ENCODE measurements at places on chromosomes 4 and X.
A peak's percentile ranks its signal among the peaks of the same experiment; 100 is the strongest.

DNA sequence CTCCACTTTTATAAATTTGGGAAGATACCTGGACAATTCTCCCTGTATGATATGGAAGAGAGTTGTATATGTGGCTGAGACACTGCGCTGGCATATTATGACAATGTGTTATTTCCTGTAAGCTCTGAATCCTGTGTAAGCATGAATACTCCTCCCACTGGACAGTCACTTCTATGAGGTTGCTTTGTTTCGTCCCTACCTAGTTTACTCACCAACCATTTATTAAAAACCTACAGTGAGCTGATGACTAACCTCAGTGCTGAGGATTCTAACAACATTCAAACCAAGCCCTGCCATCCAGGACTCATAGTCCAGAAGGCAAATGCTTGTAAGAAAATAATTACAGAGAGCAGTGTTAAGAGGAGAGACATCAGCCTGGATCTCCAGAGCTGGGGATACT is 1632.9 kb upstream of the TENM3 start:
- no peak for DNase-seq

DNA sequence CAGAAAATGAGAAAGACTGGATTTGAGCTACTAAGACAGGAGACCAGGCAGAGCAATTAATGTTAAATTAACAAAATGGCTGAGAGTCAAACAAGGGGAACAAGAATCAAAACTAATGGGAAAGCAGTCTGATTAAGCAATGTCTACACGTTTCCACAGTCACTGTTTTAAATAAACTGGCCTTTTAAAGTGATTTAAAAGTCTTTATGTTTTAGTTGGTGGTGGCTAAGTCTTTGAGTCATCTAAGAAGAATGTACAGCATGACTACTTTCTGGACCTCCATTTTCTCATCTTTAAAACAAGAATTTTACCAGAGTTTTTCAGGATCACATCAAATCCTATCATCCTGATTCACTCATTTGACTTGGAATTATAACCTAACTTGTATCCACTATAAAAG is 233.8 kb downstream of the ENOX2 start:
- DNase-seq, result no peak

- no peak for DNase-seq
These were observed 33.5 kb downstream of the SLC10A6 start for GRCh38 chr4:86815653-86816052.

DNA sequence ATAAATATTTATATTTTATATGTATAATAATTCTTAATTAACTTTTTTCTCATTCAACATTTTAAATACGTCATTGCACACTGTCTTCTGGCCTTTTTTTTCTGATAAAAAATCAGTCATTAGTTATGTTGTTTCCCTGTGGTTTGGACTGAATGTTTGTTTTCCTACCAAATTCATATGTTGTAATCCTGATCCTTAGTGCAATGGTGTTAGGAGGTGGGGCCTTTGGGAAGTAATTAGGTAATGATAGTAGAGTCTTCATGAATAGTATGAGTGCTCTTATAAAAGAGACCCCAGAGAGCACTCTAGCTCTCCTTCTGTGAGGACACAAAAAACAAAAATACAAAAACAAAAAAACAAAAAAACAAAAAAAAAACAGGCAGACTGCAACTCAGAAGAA is 117.2 kb downstream of the GASK1B start:
- no peak for DNase-seq

DNA sequence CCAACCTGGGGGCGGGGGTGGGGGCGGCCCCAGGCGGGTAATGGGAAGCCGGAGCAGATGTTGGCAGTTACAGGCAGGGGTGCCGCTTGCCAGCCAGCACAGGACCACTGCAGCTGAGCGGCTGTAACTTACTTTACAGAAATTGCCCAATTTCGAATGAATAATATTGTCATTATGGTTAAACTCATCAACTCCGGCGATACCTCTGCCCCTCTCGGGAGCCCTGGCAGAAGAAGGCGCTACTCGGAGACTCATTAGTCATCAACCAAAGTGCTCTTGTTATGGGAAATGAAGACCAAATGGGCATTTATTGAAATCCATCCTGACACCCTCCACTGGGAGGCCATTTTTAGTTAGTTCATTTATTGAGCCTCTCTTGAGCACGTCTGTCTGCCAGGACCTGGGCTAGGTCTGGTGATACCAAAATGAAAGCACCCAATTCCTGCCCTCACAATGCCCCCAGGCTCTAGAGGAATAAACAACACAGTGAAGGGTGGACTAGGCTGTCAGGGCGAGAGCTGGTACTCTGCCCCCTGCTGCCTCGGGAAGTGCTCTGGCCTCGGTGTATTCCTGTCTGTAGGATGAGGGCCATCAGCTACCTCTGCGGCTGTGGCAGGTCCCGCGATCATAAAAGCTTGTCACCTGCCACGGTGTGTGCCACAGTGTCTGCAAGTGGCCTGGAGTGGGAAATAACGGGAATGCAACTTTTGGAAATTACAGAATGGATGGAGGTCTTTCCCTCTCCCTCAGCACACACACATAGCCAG is 159.1 kb upstream of the PSAPL1 start:
- no peak for DNase-seq

GRCh38 chrX:1026263-1027015 is 186.0 kb downstream of the CRLF2 start:
- no peak for DNase-seq

DNA sequence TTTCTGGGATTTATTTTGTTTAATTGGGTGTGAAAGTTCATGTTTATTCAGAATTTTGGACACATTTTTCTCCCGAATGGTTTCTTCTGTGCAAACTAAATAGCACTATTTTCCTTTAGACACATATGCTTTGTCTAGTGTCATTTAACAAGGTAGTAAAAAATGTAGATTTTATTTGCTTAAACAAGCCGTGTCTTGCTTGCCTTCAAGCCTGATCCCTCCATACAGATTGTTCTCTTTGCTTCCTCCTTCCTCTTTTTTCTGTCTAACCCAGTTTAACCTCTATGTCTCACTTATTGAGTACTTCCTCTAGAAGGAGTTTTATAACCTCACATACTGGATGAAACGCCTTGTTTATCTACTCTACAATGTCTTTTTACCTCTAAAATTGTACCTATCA is 211.8 kb downstream of the NPFFR2 start:
- no peak for DNase-seq

DNA sequence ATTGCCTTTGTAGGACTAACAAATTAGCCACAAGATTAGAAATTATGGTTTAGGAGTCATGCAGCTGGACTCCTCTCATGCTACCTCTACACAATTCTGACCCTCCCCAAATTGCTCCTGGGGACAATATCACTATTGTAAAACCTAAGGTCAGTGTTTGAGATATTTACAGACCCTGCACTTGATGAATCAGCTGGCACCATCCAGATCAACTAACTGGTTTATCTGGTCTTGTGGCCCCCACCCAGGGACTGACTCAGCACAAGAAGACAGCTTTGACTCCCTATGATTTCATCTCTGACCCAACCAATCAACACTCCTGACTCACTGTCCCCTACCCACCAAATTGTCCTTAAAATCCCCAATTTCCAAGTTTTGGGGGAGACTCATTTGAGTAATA is 192.4 kb downstream of the STPG2 start:
- no peak for DNase-seq

DNA sequence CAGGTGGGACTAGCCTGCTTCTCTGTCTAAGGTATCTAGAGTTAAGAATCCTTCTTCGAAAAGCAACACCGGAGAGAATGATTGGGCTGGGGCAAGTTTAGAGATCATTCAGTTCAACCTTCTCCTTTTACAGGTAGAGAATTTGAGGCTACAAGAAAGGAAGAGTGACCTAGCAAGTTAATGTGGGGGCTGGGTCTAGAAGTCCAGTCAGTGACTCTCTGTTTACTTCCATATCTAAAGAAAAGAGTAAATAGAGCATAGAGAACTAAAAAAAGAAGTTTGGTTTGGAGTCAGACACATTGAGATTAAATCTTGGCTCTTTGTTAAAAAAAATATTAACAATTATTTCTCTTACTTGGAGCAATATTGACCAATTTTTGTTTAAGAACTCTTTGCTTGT is 64.1 kb upstream of the NPNT start:
- no peak for DNase-seq

DNA sequence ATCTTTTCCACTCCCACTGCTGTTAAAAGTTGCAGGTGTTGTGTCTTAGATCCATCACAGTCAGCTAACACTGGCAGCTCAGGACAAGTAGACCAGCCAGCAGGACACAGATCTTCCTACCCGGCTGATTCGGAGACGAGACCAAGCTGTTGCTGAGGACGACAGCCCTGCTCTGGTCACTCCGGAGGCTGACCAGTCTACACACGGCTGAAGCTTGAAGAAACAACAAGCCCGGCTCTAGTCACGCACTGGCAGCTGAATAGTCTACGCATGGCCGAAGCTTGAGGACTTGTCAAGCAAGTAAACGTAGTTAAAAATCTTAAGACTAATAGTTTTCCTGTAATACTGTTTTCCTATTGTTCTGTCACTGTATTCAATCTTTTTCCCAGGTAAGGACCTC is 1.8 kb downstream of the ACOX3 start:
- DNase-seq, result no peak

GRCh38 chr4:88957570-88957969 is 99.4 kb downstream of the FAM13A start:
- DNase-seq, result no peak

- no peak for DNase-seq
These were observed 83.7 kb upstream of the GC start for GRCh38 chr4:71867598-71867997.

GRCh38 chr4:15552557-15553362 is 83.1 kb downstream of the CC2D2A start:
- DNase-seq, result no peak

- DNase-seq, result no peak
These were observed 71.5 kb upstream of the MXD4 start for GRCh38 chr4:2333356-2333841.

DNA sequence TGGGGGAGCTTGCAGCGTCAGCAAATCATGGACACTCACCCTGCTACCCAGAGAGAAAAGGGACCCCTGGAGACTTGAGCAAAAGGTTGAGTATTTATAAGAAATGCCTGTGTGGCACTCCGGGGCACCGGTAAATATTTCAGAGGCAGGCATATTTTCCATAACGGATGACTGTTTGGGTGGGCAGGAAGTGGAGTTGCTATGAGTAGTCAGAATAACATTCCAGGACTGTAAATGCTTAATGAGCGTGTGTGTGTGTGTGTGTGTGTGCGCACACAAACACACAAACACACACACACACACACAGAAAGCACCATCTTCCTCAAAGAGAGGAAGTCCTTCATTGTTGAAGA is 74.6 kb downstream of the MXRA5 start:
- no peak for DNase-seq

DNA sequence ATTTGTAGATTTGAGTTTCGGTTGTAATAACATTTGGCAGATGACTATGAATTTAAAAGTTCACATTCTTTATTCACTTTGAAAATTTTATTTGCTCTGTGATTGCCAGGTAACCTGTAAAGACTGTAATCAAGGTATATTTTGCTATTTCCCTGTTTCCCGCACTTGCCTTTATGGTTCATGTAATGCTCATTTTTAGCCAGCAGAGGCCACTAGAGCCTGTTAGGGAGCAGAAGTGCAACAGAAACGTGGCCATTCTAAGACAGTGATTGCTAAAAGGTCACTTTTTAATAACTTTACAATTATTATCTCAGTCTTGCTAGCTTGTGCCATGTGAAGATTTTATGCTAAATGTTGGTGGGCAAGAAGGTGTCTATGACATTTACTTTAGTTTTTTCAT is 12.4 kb downstream of the YIPF6 start:
- no peak for DNase-seq

DNA sequence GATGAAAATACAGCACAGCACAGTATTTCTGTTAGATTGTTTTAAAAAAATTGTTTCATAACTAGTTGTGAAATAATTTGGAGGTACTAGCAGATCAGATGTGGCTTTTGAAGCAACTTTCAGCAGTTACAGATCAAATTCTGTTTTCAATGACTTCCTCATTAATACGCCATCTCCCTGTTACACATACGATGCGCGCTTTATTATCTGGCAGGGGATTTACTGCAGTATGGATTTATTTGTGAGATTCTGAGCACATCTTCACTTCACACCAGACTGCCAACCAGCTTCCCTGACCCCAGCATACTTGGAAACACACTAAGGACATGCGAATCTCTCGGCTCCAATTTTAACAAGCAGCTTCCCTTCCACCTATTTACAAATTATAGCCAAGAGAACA is 235.5 kb upstream of the DIAPH2 start:
- no peak for DNase-seq

DNA sequence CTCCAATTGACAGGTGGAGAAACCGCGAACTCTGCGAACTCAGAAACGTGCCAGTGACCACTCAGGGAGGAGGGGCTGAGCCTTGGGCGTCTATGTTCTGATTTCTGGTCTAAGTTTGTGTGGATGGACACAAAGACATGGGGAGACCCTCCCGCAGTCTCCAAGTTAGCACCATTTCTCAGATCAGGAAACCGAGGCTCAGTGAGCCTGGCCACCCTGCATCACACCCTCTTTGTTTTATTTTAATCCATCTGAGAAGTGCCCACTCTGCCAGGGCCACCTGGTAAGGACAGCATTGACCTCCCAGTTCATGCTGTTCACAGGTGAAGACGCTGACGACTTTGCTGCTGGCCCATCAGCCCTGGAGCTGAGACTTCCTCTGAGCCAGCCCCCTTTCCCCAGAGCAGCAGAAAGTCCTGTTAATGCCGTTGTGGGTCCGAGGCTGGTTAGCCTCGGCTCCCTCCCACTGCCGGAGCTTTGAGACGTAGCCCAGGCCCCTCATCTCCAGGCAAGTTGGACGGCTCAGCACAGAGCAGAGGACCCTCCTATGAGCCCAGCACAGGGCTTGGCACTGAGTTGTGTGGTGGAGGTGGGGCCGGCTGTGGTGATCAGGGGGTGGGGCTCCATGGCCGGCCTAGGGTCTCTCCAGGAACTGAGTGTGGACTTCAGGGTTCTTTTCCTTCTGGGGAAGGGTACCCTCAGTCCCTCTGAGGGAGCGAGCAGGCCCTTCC is 43.7 kb downstream of the PSAPL1 start:
- DNase-seq, result no peak

DNA sequence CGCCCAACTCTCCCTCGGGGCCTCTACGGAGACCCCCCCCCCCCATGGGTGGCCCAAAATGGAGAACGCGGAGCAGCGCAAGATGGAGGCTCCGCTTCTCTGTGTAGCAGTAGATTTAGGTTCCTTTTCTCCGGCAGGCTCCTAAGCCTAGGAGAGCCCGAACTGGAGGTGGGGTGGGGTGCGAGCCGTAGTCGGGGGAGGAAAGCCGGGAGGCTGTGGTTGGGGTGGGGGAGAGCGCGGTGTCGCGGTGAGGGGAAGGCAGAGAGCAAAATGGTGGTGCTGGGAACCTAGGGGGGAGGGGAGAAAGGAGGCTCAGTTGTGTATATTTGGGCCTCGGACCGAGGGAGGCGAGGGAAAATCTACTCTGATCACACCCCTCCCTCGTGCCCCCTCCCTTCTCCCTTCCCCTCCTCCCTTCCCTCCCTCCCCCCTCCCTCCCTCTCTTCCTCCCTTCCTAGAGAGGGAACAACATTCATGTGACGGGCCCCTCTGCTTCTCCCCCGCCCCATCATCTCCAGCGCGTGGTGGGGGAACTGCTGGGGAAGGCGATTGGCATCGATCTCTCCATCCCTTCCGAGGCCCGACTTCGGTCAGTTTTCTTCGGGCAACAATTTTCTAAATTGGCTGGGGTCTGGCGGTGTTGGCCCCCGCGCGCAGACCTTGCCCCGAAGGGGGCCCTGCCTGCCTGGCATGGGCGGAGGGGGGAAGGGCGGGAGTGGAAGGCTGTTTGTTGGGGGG is at the start of gene STAG2:
STAG2 (plus strand) TSS at position 439 of the 738 bp plus-strand sequence. CDS start 60,922 bp downstream, outside the sequence.
- peak; percentile 16 for DNase-seq

GRCh38 chrX:17670874-17671273 is 66.4 kb upstream of the SCML1 start:
- no peak for DNase-seq

- DNase-seq, result no peak
These were observed 167.5 kb downstream of the PRKX start for GRCh38 chrX:3545901-3546300.

- DNase-seq, result no peak
These were observed 279.9 kb upstream of the MAGEB2 start for GRCh38 chrX:29935455-29935854.
